ENCODE measurements at places on chromosomes 16 and 17.

GRCh38 chr17:37138571-37139120 is 189.9 kb downstream of the AATF start:
- DNase-seq = no peak

DNA sequence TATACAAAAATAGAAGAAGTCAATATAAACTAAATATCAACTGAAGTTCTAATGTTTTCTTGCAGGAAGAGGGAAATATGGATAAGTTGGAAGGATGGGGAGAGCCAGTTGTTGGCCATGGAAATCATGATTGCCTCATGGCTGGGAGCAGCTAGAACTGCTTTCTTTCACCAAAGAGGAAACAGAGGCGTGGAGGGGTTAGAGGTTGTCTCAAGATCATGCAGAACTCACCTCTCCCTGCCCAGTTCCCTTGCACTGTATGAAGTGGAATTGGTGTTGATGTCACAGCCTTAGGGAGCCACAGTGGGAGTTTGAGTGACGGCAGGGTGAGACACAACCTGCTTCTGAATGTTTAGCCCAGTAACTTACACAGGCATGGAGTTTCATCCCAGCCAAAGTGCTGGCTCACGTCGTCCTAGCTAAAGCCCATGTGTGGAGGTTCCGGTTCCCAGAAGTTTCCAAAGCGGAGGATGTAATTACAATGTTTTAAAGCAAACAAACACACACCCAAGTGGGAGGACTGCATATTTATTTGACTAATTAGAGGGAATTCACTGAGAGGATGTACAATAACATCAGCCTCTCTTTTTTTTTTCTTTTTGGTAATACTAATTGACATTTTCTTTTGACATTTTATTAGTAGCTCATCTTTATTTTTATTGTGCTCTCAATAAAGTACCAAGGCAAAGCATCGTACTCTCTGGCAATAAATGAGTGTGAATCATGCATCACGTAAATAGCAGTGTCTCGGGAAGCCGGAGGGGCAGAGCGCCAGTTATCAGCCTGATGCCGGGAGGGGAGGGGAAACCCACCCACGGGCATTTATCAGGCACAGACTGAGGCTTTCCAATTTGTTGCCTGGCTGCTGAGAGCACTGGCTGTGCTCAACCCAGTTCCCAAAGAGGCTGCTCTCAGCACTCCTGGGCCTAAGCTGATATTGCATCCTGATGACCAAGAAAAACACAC is 118.7 kb upstream of the CDH5 start:
- no peak for DNase-seq

GRCh38 chr16:69100071-69100691 is 5.3 kb upstream of the HAS3 start:
- no peak for DNase-seq

- no peak for DNase-seq
These were observed 61.8 kb downstream of the BAIAP2 start for GRCh38 chr17:81096741-81097133.

GRCh38 chr17:46010597-46011186 is 11.6 kb downstream of the STH start:
- DNase-seq = no peak

- DNase-seq = no peak
These were observed 10.7 kb downstream of the UTP4 start for GRCh38 chr16:69143116-69143515.

GRCh38 chr17:6959700-6960099 is 36.1 kb upstream of the ALOX12 start:
- DNase-seq = no peak

- DNase-seq = no peak
These were observed 457.7 kb downstream of the XYLT1 start for GRCh38 chr16:17013038-17013437.

- no peak for DNase-seq
These were observed 321.9 kb upstream of the ZFHX3 start for GRCh38 chr16:73369851-73370250.

GRCh38 chr16:53770641-53771040 is 66.7 kb downstream of the FTO start:
- no peak for DNase-seq

- no peak for DNase-seq
These were observed 47.5 kb downstream of the HAPSTR1 start for GRCh38 chr16:9138731-9139501.

DNA sequence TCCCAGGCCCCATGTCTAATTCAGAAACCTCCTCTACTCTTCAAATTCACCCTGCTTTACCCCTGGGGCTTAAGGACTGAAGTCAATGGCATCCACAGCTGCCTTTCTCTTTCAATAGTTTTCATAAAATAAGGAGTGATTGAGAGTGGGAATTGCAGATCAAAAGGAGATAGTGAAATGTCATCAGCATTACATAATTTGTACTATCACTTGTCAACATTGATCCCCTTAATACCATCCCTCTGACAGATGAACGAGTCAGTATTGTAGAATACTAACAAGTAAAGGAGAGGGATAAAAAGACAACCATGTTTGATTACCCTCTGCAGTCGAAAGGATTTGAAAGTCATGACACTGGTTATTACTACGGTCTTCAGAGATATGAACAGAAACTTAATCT is 212.4 kb downstream of the TMEM114 start:
- DNase-seq = no peak

- DNase-seq = no peak
These were observed 157.6 kb downstream of the RAB11FIP4 start for GRCh38 chr17:31549121-31549524.

GRCh38 chr17:83126275-83126811 is 46.9 kb downstream of the METRNL start:
- no peak for DNase-seq

DNA sequence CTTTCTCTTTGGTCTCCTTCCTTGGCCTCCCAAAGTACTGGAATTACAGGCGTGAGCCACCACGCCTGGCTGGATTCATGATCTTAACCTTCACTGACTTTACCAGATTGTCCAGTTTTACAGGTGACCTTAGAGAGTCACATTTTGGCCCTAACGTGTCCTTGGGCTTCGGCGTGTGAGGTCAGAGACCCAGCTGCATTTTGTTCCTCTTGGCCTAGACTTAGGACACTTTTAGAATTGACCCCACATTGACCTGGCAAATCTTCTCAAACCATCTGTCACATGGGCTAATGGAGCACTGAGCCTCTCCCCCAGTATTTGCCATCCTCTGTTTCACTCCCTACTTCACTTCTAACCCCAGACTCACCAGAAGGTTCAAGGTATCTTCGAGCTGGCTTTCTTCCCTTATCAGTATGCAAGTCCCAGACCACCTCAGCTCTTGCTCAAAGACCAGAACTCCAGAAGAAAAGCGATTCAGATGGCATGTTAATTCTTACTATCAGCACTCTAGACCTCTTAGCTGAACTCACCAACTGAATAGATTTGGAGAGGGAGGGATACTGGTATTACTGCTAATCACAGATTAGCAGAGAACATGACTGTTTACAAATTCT is 1.7 kb upstream of the CYTH1 start:
- no peak for DNase-seq

DNA sequence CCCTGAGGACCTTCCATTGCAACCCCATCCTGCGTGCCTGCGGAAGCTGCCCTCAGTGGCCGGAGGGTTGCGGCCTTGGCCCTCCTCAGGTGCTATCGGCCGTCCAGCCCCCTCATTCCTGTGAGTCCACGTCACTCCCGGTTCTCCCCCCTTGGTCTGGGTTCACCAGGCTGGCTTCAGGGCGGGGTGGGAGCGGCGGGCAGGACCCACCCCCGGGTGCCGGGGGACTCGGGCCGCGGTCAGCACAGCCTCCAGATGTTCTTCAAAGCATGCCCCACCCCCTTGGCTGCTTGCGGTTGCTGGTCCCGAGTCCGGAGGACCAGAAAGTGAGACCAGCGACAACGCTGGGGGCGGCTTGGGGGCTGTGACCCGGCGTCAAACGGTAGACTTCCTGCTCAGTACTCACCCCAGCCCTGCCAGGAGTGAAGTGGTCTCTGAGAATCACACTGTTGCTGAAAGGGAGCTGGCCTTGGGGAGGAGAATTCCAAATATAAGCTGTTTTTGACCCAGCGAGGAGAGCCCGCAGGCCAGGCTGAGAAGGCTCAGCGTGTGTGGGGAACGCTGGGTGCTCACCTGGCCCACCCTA is 4.5 kb downstream of the ZNF469 start:
- DNase-seq = no peak

GRCh38 chr17:47987240-47987835 is 16.4 kb downstream of the CDK5RAP3 start:
- no peak for DNase-seq

All from forelimb muscle (tissue), 1 donor.